ENCODE measurements at places on chromosomes 16 and 17.

GRCh38 chr16:27410761-27411160, 8.8 kb downstream of the IL21R start:
- no peak for DNase-seq

GRCh38 chr16:23504076-23504452, 6.2 kb downstream of the GGA2 start:
- DNase-seq: no peak

GRCh38 chr17:13002761-13003453, 14.9 kb downstream of the ELAC2 start:
- DNase-seq: peak; percentile 81

DNA sequence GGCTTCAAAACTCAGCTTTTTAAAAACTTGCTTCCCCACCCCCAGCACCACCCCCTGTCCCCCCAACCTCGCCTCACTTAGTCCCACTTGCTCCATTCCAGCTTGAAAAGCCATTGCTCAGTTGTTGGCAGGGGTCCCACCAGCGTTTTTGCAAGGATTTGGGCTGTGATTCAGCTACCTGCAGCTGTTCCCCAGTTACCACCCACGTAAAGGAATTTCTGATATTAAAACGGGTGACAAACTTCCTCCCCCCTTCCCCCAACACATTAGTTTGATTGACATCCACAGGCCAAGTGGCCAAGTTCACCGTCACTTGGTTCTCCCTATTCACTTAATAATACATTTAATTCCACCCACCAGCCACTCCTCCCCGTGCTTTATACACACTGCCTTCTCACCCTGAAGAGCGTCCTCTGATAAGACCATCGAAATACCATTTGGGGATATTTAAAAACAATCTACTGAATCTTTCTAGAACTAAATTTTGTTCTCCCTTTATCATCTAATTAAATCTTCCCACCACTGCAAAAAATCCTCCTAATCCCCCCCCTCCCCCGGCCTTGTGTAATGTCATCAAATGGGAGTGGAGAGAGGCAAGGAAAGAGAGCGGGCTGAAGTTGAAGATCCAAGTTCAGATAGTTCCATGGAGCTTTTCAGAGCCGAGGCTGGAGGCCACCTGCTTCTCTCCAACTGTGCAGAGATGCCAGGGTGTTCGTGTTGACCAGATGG, 55.1 kb downstream of the SOX9 start:
- no peak for DNase-seq

DNA sequence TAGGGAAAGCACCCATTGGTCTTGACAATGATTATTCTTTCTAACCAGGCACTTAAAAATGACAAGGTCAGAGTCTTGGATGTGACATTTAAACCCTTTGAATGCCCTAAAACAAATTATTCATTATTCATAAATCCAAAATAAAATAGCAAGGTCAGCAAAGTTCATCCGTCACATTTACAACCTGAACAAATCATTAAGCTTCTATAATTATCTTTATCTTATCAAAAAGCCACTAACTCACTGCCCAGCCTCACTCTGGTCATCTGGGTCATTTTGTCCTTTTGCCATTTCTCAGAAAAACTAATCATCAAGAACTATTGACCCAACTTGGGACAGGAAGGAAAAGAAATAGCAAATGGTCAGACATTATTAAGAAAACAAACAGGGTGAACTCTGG, 507.3 kb upstream of the CDH8 start:
- DNase-seq: no peak

Measured in dorsolateral prefrontal cortex (tissue), 122 donors.